ENCODE measurements at places on chromosomes 7 and 10.

GRCh38 chr7:100893318-100893895 lies 2.3 kb downstream of the ACHE start:
- no peak for DNase-seq

- DNase-seq: no peak
These were observed 26.8 kb downstream of the ZC3HC1 start for GRCh38 chr7:130024390-130024789.

DNA sequence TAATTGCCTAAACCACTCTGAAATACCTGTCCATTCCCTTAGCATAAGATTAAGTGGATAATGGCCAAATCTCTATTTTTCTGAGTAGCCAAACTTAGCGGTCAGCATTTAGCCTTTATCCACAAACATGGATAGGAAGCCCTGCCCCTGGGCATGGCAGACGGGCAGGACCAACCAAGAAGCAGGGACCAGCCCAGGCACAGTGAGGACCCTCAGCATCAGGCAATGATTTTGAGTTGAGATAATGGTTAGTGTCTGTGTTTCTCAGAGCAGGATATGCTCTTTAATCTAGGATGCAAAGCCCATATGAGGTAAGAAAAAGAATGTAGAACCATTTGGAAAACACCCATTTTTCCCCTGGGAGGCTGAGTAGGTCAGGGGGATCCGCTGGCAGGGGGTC lies 131.7 kb downstream of the DPP6 start:
- no peak for DNase-seq

GRCh38 chr7:150567871-150568301 lies 696 bp downstream of the GIMAP4 start:
- no peak for DNase-seq

All from stimulated activated CD4-positive, alpha-beta T cell treated with anti-CD3 and anti-CD28 coated beads, Interleukin-1b, Interleukin-23, amount 100 ng/mL, for 1 hour (primary cell).